ENCODE measurements at places on chromosomes 5 and 9.

- no peak for DNase-seq
Measured at GRCh38 chr5:179231309-179231708, 114.0 kb downstream of the ADAMTS2 start.

- no peak for DNase-seq
Measured at GRCh38 chr5:33120671-33121070, 320.1 kb upstream of the TARS1 start.

DNA sequence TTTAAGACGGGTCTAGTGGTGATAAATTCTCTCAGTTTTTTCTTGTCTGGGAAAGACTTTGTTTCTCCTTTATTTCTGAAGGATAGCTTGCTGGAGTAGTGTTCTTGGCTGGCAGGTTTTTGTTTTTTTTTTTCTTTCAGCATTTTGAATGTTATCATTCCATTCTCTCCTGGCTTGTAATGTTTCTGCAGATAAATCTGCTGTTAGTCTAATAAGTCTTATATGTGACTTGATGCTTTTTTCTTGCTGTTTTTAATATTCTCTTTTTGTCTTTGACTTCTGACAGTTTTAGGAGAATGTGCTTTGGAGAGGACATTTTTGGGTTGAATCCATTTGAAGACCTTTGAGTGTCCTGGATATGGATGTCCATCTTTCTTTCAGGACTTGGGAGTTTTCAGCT lies 16.0 kb downstream of the HSD17B4 start:
- DNase-seq, result no peak

- DNase-seq, result no peak
Measured at GRCh38 chr5:150655221-150655620, 5.8 kb upstream of the MYOZ3 start.

DNA sequence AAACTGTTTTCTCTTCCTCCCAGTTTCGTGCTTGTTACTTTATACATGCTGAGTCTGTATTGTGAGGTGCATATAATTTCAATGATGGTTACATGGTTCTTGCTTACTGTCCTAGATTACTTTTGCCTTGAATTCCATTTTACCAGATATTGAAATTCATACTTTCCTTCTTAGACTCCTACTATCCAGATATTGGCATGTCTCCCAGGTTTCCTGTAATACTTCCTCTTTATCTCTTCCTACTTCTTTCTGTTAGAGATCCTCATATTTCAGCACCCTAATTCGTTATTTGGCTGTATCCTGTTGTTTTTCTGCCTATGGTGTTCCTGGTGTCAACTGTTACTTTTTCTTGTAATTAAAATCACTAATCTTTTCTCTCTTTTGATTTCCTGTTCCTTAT lies 522.1 kb downstream of the CCDC171 start:
- DNase-seq, result no peak

GRCh38 chr5:72760259-72760658 lies 56.2 kb upstream of the TNPO1 start:
- DNase-seq, result no peak

DNA sequence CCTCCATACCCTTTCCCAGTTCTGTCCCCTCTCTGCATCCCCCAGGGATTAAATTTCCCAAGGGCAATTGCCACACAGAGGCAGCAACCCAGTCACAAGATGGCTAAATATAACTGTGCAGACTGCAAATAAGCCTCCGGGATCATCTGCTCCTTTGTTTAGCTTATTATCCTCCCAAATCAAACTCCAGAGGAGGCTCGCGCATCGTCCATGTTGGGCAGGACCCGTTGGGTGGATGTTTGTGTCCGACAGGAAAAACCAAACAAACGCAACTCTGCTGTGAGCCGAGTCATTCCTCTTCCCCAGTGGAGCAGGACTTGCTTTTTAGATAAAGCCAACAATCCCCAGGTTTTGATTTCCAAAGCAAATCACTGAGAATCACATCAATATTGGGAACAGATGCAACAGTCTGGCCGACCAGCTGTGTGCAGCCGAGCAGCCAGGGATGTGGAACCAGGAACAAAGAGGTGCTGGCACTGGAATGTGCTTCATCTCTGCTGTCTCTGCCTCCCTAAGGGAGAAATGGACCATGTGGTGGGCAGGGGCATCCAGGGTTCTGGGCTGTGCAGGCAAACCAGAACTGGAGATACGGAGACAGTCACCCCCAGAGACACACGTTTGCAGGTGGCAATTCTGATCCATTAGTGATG lies 89.8 kb downstream of the PTTG1 start:
- DNase-seq, result no peak

DNA sequence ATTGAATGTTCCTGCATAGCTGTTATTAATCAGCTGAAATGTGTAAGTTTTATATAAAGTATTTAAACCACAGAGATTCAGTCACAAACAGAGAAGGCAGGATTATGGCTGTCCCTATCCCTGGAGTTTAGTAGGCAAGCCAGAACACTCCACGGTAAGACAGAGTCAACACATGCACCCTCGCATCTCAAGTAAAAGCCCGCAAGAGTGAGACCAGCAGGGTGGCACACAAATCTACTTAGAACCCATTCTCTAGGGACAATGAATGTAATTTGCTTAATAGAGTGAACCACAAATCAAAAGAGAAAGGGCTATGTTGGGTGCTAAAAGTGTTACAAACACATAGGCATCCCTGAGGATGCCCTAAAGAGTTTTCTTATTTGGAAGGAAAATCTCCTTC lies 35.1 kb downstream of the LPAR1 start:
- DNase-seq, result no peak

DNA sequence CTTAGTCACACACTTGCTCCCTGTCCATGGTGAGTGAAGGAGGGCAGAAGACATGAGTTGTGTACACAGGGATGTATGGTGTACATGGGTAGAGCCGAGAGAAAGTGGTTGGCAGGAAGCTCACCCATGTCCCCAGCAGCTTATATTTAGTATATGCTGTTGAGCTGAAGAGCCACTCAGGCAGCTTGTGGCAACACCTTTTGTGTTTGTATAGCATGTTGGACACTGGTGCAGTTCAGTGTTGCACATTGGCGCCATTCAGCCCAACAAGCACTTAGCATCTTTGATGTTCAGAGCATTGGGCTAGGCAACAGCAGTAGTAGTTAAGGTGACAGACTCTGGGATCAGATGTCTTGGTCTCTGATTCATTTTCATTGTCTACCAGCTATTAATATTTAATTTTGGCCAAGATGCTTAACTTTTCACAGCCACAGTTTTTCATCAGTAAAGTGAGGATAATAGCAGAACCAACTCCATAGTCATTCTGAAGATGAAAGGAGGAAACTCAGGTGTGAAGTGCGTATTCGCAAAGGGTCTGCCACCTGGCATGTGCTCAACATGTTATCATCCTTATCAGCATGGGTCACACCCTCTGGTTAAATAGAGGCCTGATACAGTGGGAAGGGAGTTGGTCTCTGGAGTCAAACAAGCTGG lies 184.8 kb downstream of the NR3C1 start:
- DNase-seq, result no peak

DNA sequence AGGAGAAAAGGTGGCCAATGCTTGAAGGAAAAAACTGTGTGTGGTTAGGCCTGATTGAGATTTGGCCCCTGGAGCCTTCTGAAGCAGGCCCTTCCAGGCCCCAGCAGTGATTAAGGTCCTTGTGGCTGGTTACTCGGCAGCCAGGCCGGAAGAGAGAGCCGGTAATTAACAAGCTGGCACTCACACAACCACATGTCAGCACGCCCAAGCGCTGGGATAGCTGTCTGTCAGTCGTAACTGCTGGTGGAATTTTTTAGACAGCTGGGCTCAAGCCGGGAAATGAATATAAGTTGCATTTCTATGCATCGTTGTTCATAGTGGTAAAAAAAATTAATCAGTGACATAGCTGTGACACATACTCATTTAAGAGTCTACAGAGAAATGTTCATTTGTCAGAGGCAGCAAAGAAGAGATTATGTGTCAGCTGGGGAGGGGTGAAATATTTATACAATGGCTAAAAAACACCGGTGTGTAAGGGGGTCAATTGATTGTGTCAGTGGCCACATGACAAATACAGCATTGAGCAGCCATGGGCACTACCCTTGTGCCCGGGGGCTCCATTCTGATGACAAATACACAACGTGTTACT lies 13.7 kb upstream of the ARAP3 start:
- DNase-seq, result no peak

GRCh38 chr5:178564811-178565550 lies 25.2 kb downstream of the COL23A1 start:
- DNase-seq, result no peak

DNA sequence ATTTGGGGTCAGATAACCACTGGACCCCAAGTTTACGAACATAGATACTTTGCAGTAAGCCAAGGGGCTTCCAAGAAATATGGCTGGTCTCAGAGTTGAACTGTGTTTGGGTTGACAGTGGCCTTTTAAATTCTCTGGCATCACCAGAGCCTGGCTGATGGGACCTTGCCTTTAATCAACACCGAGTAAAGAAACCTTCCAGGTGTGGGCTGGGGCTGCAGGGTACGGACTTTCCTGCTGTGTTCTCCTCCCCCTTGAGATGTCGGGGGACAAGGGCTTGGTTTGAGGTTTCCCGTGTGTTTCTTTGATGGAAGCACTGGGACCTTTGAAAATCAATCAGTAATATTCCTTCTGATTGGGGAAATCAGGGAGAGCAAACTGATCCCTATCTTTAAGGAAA lies 140.1 kb downstream of the MTX3 start:
- DNase-seq, result no peak

DNA sequence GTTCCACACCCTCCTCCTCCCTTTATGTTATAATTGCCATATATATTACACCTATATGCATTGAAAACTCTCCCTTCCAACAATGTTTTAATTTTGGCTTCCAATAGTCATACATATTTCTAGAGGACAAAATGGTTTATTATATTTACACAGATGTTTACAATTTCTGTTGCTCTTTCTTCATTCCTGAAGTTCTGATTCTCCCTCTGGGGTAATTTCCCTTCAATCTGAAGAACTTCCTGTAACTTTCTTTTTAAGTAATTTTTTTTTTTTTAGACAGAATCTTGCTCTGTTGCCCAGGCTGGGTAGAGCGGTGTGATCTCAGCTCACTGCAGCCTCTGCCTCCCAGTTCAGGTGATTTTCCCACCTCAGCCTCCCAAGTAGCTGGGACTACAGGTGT lies 173.0 kb upstream of the MAP1B start:
- no peak for DNase-seq

DNA sequence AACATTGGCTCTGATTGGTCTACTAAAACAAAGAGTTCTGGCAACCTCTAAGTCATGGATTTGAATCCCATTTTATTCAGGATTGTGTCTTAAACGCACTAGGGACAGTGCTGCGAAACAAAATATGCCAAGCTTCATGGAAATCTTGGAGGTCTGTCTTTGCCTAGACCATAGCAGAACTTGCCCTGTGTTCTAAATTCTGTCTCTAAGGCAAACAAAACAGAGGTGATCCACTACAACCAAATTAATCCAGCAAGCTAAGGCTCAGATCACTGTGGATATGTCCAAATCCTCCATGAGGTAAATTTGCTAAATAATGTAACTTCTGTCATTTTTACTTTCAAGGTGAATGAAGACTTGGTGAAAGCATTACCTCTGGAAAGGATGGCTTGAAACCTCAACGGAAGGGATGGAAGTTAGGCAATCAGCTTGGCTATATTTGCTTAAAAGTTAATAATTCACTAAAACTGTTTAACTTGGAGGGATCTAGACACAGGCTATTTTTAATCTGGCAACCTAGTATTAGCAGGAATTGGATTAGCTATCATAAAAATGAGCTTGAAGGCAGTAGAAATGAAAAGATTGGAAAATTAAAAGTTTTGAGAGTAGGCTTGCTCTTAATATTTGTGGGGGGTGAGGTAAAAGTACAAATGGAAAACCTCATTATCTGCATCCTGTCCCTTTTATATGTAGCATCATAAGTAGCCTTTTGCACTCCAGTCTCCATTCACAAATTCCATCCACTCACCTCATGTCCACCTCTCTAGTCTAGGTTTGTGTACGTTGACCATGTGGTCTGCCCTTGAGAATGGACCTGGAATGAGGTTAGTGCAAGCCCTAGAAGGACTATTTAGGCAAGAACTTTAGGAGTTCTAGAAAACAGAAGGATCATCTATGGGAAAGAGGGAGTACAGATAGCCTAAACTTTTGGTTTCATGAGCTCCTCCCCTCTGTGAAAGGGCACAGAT lies 176.2 kb downstream of the SMC2 start:
- DNase-seq, result no peak

DNA sequence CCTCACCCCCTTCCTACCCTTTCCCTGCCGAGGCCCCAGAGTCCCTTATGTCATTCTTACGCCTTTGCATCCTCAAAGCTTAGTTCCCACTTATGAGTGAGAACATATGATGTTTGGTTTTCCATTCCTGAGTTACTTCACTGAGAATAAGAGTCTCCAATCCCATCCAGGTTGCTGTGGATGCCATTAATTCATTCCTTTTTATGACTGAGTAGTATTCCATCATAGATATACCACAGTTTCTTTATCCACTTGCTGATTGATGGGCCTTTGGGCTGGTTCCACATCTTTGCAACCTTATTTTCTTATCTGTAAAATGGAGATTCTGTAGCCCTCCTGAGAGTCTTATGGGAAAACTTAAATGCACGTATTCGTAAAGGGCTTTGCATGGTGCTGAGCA lies 36.8 kb downstream of the CRB2 start:
- no peak for DNase-seq

DNA sequence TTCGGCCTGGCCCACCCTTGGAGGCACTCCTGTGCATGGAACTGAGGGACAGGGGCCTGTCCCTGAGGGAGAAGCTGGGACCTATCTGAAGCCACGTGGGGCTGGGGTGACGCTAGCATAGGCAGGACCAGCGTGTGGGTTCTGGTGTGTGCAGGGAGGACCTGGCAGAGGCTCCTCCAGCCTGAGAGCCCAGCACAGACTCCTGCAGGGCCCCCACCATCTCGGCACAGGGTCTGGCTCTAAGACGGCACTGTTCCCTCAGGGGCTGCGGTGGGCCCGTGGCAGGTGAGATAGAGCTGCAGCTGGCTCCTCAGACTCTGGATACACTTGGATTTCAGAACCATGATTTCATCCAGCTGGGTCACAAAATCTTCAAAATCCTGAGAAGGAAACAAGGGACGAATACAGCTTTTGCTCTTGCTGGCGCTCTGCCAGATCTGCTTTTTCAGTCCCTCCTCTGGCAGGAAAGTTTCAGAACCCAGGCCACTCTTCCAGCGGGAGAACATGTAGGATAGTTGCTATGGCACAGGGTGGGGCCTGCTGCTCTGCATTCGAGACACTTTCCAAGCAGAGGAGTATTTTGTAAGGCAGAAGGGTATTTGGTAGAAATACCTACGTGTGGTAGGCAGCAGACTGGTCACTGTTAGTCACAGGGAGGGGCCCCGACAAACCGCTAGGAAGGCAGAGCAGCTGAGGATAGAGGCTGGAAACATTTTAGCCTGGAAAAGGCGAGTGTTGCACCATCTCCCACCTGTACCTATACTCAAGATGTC lies 74.7 kb downstream of the KIF24 start:
- DNase-seq, result peak; percentile 33

GRCh38 chr9:100129772-100130171 lies 30.7 kb downstream of the INVS start:
- DNase-seq, result no peak

DNA sequence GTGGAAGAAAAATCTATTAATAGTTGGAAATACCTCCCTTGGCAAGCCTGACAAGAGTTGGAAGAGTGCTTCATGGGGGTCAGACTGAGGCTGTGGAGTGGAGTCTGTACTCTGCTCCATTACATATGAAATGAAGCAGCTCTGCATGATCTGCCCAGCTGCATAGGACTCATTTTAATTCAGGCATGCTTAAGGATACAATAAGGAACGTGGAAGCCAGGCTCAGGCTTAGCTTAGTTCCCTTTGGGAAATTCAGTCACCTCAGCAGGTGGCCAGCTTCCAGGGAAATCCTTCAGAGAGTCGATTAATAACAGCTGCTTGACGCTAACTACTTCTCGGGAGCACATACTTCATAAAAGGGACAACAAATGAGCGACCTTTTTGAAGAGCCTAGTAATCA lies 1672.9 kb upstream of the WWC1 start:
- no peak for DNase-seq
